ENCODE measurements at places on chromosomes 11 and 22.

GRCh38 chr11:70128435-70128906 is 50.4 kb downstream of the ANO1 start:
- no peak for DNase-seq

DNA sequence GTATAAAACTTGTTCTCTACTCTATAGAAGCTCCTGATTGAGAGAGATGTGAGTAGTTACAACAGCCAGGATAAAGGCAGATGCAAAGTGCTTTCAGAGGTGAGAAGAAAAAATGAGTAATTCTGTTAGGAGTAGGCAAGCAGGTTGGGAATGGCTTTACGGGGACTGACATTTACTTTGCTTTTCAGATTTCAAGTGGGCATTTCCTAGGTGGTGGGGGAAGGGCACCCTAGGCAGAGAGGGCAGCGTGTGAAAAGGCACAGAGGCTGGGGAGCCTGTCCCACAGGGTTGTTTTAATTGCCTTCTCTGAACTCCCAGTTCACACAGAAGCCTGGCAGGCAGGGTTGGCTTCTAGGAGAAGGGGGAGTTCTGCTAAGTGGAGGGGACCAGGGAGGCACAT is 106.5 kb downstream of the NAV2 start:
- no peak for DNase-seq

GRCh38 chr11:86182976-86183584 is 61.5 kb upstream of the EED start:
- peak; percentile 50 for DNase-seq

DNA sequence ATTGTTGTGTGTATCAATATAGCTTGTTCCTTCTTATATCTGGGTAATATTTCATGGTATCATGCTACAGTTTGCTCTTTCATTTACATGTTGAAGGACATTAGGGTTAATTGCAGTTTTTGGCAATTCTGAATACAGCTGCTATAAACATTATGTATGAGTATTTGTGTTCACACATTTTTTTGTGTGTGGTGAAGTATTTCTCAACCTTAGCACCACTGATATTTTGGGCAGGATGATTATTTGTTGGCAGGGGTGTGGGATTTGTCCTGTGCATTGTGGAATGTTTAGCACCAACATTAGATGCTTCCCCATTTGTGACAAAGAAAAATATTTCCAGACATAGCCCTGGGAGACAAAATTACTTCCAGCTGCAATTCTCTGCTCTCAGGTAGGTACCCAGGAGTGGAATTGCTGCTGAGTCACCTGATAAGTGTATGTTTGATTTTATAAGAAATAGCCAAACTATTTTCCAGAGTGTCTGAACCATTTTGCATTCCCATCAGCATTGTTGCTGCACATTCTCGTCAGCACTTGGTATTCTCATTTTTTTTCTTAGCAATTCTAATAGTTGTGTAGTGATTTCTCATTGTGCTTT is 128.2 kb downstream of the SNX19 start:
- no peak for DNase-seq

DNA sequence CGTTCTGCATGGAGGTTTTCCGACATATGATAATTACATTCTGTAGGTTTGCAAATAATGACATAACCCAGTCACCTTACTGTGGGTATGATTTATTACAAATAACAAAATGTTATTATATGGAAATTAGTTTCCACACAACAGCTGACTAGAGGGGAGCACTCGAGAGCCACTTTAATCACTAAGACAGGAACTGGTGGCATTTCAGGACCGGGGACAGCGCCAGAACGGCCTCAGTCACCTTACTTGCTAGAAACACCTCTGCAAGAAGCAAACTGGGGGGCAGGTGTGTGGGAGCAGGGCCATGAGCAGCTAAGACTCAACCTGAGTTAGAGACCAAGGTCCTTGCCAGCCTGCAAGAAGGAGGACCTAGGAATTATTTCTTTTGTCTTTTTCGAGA is 199.9 kb downstream of the DSCAML1 start:
- peak; percentile 71 for DNase-seq

DNA sequence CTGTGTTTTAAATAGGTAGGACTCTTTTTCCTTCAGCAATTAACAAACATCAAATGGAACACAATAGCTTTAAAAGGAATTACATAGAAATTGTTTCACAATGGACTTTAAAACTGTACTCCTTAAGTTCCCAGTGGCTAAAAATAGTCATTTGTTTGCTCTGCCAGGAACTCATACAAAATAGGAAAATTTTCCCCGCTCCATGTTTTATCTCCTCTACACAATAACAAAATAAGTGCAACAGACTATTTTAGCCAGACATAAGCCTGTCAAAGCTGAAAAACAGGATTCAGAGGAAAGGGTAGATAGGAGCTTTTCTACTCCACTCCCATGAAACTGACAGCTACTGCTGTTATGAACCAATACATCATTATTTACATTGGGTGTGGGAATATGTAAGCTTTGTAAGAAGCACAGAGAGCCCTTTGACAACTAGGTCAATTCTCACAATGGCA is 90.1 kb downstream of the STK33 start:
- no peak for DNase-seq

DNA sequence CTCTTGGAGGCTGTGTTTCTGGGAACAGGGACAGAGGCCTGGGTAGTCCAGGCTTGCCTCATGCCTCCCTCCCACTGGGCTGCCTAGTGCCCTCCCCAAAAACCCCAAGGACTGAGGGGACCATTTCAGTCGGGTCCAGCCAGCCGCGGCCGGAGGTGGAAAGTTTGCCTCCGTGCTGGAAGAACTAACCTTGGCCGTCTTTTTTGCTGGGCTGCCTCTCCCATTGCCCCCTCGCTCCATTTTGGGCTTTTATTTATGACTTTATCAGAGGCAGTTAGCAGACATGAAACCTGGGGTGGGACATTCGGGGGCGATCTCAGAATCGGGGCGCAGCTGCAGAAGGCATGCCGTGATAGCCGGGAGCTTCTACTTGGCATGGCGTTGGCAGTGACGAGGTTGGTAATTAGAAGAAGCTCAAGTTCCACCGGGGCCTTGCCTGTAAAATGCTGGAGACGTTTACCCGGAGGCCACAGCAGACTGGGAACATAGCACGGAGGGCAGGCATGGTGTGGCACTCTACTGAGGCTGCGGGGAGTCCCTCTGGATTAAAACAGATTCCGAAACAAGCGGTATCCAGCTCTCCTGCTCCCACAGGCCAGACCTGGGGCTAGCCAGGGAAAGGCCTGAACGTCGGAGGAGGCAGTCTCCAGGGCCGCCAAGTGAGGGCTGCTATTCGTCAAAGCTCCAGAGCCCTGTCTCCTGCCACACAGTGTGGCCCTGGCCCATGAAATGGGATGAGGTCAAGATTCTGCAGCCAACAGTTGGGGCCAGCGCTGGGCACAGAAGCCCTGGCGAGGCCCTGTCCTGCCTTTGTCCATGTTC is 76.4 kb upstream of the PPARA start:
- DNase-seq, result no peak

GRCh38 chr11:122337241-122337640 is 221.2 kb upstream of the BLID start:
- DNase-seq, result no peak

- DNase-seq, result no peak
Observed at GRCh38 chr22:47151490-47151889, 389.0 kb downstream of the TBC1D22A start.

DNA sequence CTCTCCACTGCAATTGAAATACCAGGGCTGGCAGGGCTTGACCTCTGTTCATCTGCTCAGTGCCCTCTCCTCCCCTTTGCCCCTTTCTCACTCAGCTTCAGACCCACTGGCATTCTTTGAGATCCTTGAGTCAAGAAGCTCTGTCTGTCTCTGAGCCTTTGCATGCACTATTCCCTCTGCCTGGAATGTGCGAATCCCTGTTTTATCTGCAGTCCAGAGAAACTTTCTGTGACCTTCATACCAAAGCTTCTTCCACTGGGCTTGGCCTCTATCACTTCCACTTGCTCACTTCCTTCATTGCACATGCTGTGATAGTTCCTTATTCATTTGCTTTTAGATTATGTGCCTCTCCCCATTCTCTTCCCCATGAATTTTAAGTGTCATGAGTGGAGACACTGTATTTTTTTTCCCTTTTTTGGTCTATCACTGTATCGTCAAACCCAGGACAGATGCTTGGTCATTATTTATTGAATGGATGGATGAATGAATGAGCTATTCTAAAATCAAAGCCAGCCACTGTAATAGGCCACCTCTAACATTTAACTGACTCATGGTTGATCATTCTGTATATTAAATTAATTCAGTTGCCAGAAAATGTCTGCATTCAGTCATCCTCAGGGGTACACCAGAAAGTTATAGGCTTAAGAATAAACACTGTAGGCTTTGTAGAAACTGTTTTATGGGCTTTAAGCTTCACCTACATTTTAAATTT is 88.7 kb upstream of the TIMP3 start:
- DNase-seq, result no peak

GRCh38 chr11:61851113-61851899 is 23.2 kb downstream of the FADS2 start:
- DNase-seq, result no peak

- DNase-seq, result no peak
Observed at GRCh38 chr11:8340296-8340695, 76.6 kb upstream of the LMO1 start.

- peak; percentile 63 for DNase-seq
Observed at GRCh38 chr11:75233754-75234172, 6.8 kb upstream of the TPBGL start.

GRCh38 chr11:11843211-11843621 is 1.4 kb downstream of the USP47 start:
- DNase-seq, result no peak

All from activated CD4-positive, alpha-beta T cell treated with anti-CD3 and anti-CD28 coated beads, Interleukin-2, amount 10 ng/mL, durations not matched to agents 7 days and 5 days (primary cell).